SK-N-SH treated with all-trans-retinoic acid at 6 μM for 48 hours (cell line): ENCODE measurements at places on chromosomes 12 and 14.

DNA sequence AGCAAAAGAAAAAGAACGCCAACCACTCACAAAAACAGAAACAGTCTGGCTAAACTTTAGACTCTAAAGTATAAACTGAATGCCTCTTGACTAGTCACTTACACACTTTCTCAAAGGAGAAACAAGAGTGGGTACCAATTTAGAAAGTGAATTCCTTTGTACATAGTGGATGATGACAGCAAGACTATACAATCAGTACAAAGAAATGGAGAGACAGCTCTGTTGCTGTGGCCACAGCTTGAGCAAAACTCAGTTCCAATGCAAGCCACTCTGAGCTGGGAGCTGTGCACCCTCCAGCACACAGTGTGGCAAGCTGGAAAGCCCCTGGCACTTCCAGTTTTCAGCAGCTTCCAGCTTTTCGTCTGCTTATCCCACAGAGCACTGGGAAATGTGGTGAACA, 21.7 kb downstream of the NT5DC3 start:
- no peak for ATAC-seq

DNA sequence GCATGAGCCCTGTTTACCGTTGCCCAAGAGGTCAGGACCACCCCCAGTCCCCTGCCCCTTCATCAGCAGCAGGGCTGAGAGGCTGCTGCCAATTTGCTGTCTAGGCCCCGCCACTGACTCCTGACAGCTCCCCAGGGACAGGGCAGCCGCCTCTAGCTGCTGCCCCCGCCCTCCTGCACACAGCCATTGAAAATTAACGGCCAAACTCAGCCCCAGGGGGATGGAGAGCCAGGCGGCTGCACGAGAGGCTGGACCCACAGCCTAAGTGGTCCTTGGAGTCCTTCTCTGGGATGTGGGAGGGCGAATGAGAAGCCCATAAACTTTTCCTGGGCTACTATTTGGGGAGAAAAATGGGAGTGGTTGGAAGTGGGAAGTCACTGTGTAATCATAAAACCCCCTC, 4.6 kb downstream of the FOXN4 start:
- ATAC-seq, result no peak

- ATAC-seq, result no peak
Measured at GRCh38 chr14:42532194-42532593, 925.5 kb downstream of the LRFN5 start.

DNA sequence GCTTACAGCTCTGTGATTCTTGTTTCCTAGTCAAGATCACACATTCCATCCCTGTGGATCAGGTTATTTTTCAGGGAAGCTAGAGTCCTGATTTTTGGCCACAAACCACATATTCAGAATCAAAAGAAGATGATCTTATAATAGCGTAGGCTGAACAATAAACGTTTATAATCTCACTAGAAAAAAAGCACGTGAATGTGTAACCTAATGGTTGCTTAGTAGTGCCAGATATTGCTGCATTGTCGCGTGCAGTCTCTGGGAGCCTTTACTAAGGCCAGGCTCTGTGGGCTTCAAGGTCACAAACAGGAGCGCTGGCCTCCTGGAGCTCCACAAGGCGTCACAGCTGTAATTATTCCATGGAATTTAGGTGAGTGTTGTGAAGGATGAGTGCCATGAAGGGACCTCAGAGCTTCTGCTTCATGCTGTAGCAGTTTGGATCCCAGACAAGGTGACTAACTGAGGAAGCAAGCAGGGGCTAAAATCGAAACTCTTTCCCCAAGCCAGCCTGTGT, 17.4 kb downstream of the CDKN1B start:
- peak; percentile 13 for ATAC-seq

DNA sequence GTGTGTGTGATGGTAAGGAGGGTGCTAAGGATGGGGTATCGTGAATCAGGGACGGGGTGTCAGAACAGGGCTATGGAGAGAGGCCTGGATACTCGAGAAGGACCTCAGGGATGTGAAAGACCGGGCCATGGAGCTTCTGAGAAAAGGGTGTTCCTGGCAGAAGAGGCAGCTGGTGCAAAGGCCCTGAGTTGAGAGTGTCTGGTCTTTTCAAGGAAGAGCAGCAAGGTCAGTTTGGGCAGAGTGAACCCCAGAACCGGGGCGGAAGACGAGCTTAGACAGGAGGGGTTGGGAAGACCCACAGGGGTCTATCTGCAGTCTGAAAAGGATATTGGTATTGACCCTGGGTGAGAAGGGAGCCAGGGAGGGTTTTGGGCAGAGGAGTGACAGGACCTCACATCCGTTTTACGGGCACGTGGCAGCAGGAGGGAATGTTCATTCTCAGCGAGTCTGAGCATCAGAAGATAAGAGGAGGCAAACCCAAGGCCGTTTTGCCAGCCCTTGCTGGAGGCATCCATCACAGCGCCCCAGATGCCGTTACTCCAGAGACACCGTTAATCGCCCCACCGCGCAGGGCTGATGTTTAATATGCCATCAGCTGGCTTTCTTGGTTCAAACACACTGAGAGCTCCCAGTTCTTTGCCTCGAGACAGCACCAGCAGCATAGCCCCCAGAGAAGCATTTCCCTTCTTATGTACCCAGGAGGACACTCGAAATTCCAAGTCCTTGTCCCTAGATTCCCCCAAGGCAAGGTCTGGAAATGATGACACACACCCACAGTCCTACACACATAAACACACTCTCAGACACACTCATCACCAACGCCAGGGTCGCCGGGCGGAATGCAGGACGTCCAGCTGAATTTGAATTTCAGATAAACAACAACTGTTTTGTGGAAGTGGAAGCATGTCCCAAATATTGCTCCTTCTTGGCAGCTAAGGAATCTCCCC, 41.4 kb upstream of the EML1 start:
- ATAC-seq, result no peak

GRCh38 chr12:54225666-54226065, 36.9 kb upstream of the SMUG1 start:
- ATAC-seq, result no peak

- ATAC-seq, result peak; percentile 90
Measured at GRCh38 chr12:45215419-45216229, at the start of gene ANO6. ANO6 (plus strand) TSS chr12:45216095; CDS start chr12:45216322, 227 bp downstream.

DNA sequence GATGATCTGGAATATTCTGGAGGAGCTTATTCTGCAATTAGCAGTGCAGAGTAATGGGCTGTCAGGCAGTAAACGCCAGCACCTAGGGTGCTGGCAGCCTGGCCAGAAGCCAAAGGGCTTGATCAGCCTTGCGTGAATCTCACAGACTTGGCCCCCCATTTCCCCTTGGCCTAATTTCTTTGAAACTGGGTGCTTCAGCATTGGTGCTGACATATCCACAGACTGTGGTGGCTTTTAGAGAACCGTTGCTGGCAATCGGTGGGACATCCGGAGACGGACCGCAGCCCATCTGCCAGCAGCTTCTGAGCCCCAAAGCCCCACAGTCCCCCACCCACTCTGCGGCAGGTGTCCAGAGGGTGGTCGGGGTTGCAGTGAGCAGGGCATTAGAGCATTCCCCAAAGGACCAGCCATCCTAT, 157.1 kb downstream of the CALM1 start:
- no peak for ATAC-seq

GRCh38 chr12:46298261-46298660, 29.4 kb upstream of the SLC38A1 start:
- no peak for ATAC-seq

- no peak for ATAC-seq
Measured at GRCh38 chr14:33323979-33324378, 385.3 kb downstream of the NPAS3 start.

- ATAC-seq, result no peak
Measured at GRCh38 chr14:99964979-99965378, 100.2 kb upstream of the EVL start.

GRCh38 chr14:86193756-86194155, 663.8 kb downstream of the FLRT2 start:
- ATAC-seq, result no peak

GRCh38 chr14:105087963-105088811, 23.0 kb upstream of the GPR132 start:
- ATAC-seq, result peak; percentile 6; the same call in 2 of the 3 replicates

DNA sequence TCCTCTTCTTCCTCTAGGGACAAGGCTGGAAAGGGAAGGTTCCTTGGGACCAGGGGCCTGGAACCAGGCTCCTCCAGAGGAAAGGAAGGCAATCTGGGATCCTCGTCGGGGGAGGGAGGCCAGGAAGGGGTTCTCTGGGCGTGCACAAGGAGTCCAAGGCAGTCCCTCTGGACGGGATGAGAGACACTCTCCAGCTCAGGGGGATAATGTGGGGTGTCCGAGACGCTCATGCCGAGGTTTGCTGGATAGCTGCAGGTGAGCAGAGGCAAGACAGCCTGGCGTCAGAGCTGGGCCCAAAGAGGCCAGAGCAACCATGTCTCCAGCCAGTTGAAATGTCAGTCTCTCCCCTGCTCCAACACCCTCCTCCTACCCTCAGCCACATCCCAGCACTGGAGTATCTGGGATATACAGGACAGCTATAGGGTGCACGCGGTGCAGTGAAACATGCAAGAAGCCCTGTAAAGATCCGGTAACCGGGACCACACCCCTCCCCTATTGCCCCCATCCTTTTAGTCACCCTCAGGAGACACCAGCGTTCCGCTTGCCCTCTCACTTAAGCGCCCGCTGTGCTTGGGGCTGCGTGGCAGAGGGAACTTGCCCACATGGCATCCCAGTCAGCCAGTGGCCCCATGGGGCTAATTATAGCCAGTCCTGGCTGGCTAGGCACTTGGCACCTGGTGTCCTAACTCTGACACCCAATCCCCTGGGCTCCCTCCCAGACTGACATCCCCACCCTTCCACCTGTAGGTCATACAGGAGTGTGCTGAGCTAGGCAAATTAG, at the start of gene KLHL33:
Gene KLHL33 (minus strand): TSS at position 585 of the 781 bp plus-strand sequence. CDS start 355 bp downstream, at position 230.
- no peak for ATAC-seq

DNA sequence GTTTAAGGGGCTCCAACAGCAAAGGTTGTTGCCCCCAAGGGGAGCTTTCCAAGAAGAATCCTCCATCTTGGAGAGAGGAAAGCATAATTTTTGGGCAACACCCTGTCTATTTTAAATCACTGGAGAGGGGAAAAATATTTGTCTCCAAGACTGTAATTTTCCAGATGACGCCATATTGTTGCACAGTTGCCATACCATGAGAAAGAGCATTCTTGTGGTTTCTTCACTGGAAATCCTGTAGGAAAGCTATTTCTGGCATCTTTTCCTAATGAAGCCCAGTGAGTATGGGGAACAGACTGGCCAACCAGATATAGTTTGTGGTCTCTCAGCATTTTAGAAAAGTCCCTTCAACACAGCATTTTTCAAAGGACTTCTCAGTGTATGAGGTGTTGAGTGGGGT, 88.1 kb upstream of the MANSC4 start:
- peak; percentile 56 for ATAC-seq

DNA sequence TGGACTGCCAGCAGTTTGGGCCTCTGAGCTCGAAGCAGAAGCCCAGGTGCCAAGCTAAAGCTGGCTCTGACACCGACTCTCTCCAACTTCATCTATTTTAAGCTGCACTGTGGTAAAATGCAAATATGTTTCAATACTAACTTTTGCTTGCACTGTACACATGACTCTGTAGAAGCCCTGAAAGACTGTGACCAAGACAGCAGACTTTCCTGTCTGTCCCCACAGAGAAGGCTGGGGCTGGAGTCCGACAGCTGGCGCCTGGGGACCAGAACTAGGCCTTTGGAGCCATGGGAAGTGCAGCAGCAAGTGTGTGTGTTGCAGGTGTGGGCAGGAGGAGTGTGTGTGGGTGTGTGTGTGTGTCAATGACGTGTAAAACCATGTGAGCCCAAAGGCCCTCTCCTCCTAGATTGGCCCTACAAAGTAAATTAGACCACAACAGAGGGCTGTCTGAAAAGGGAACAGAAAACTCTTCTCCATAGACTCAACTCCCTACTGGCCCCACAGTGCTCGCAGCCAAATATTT, 16.4 kb upstream of the RAB35 start:
- ATAC-seq, result no peak

DNA sequence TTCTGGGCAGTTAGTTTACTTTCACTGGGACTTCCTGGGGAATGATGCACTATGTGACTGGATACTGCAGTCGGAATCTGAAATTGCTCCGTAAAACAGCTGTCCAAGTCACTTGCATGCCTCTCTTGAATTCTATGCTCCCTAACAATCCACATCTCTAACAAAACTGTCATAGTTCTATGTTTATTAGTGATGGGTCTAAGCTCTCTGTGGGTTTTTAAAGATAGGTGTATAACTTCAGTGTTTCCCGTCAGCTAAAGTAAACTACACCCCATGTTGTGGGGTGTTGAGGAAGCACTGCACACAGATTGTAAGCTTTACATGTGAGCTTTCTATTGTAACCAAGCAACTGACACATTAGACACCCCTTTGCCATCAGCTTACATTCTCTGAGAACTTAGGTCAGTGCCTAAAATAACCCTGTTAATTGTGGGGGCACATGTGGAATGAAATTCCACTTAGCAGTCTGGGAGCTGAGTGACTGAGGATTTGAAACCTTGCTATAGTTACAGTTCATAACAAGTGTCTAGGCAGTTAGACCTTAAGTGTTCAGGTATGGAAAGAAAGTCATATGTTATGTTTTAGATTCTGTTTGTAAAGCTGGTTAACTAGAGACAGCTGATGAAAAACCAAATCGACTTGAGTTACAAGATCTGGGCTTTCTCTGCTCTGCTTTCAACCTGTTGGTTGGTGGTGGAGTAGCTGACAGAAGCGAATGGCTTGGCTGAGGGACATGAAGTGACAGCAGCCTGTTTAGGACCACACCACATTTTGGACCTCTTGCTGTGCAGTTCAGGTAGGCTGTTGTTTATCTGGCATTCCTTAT, 165.7 kb downstream of the AKAP6 start:
- peak; percentile 64 for ATAC-seq

- ATAC-seq, result no peak
Measured at GRCh38 chr12:131738196-131738595, 27.3 kb downstream of the SFSWAP start.

DNA sequence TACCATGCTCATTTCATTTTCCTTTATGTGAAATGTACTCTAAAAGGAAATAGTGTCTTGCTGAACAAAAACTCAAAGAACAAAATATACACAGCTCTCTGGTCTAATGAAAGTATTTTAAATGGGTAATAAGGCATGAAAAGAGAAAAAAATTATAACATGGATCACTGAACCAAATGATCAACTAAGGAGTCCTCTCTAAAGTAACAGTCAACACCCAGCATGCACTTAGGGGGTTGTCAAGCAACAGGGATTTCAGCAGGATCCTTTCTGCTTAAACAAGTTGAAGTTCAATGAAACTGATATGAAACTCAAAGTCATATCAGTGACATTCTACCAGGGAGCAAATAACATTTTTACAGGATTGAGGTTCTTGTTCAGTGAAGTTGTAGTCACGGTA, 398.8 kb downstream of the SEC23A start:
- no peak for ATAC-seq

- no peak for ATAC-seq
Measured at GRCh38 chr14:29215853-29216252, 449.3 kb downstream of the FOXG1 start.

- ATAC-seq, result no peak
Measured at GRCh38 chr12:43162138-43162537, 389.9 kb downstream of the ADAMTS20 start.

DNA sequence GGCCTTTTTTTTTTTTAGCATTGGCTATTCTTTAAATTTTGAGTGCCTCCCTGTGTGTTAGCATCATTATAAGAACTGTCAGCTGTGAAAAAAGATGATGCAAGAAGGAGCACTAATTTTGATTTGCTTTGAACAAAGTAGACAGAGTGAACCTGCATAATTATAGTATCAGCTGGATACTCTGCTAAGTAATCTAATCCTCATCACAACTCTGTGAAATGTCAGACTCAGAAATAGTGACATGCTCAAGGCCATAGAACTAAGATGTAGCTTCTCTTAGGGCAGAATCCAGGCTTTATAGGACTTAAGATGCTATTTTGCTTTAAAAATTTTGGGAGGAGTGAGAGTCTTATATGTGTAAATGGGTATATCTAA, 31.9 kb downstream of the FBXO34 start:
- peak; percentile 27; the same call in 1 of the 3 replicates for ATAC-seq

GRCh38 chr14:102034301-102034700, 52.5 kb downstream of the HSP90AA1 start:
- ATAC-seq, result no peak

GRCh38 chr12:58381546-58381945, 440.2 kb downstream of the ATP23 start:
- ATAC-seq, result no peak
